ENCODE measurements at places on chromosomes 7 and 10.

DNA sequence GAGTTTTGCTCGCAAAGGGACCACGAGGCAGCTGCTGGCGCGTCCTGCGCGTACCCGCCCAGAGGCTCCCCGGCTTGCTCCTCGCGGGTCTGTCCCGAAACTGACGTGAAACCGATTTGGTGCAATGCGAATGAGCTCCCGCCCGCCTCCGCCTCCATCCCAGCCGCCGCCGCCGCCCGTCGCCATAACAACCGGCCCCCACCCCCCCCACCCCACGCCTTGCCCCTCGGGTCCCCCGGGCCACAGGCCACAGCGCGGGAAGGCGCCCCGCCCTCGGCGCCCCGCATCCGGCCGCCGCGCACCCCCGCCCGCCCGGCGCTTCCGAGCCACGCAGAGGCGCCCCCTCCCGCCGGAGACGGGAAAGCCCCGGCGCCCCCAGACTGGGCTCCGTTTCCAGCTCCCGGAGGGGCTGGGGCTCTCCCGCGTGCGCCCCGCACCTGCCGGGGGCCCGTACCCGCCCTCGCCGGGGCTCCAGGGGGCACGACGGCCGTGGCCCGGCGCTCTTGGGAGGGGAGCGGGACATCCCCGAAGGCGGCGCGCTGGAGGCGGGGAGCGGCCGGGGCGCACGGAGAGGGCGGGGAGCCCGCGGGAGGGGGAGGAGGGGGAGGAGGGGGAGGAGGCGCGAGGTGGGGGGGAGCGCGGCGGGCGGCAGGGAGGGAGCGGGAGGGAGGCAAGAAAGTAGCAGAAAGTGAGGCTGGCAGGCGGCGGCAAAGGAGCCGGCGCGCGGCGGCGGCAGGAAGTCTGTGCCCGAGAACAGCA, at the start of gene CAMK1D:
CAMK1D (plus strand) TSS at position 678 of the 759 bp plus-strand sequence.
- DNase-seq, result peak; percentile 93
- no peaks in the 10 kb centered on the region for H3K27me3 ChIP-seq
- H3K27ac ChIP-seq, result peak within 1 kb of the TSS; percentile 67

DNA sequence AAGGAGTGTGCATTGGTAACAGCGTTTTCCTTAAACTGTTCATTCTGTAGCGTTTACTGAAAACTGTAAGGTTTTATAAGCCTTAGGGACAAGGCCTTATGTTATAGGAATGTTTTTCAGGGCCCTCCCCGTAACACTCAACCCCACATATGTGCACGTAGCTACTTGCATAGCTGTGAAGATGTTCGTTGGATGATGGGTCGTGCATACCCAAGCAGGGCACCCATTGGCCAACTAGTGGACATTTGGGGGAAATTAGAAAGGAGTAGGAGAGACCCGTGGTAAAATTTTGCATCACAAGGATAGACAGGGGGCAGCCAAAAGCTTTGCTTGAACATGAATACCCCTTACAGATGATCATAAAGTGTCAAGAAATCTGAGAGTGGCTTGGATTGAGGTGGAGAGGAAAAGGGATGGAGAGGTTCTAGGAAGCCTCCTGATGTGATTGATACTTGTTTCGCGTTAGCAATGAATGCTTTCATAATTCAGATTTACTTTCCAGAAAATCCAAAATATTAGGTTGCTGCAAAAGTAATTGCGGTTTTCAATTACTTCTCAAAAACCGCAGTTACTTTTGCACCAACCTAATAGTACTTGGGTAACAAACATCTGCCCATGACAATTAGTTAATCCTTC, 878 bp downstream of the SEC61A2 start:
- H3K27ac ChIP-seq, result peak overlapping the region; percentile 84
- peaks cover 15% of the 10 kb centered on the region for H3K36me3 ChIP-seq
- DNase-seq, result peak; percentile 39
- peak overlapping the region; percentile 78 for H3K4me3 ChIP-seq
- peaks cover 14% of the 10 kb centered on the region for H3K4me1 ChIP-seq
- no peaks in the 10 kb centered on the region for H3K27me3 ChIP-seq

GRCh38 chr10:124153023-124153826, 59.8 kb upstream of the CHST15 start:
- no peak overlapping the region for H3K27ac ChIP-seq
- H3K36me3 ChIP-seq, result no peaks in the 10 kb centered on the region
- H3K4me3 ChIP-seq, result no peak overlapping the region
- DNase-seq, result no peak

DNA sequence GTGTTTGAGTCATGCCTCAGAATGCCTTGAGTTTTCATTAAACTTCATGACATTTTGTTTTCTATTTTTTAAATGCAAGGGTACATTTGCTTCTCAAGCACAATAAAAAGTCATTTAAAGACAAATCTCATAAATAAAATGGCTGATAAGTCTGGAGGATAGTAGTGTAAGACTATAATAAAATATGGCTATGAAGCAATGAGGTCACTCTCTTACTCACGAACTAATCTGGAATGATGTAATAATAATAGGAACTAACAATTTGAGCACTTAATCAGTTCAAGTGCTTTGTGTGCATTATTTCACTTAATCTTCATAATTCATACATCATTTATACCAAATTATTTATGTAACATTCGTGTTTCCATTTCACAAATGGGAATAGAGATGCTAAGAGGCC, 149.3 kb upstream of the CTTNBP2 start:
- no peaks in the 10 kb centered on the region for H3K27me3 ChIP-seq
- H3K27ac ChIP-seq, result no peak overlapping the region
- H3K4me3 ChIP-seq, result no peak overlapping the region
- DNase-seq, result no peak

All from spinal cord (tissue), 10 donors.